ENCODE measurements at places on chromosomes 11 and 22.

DNA sequence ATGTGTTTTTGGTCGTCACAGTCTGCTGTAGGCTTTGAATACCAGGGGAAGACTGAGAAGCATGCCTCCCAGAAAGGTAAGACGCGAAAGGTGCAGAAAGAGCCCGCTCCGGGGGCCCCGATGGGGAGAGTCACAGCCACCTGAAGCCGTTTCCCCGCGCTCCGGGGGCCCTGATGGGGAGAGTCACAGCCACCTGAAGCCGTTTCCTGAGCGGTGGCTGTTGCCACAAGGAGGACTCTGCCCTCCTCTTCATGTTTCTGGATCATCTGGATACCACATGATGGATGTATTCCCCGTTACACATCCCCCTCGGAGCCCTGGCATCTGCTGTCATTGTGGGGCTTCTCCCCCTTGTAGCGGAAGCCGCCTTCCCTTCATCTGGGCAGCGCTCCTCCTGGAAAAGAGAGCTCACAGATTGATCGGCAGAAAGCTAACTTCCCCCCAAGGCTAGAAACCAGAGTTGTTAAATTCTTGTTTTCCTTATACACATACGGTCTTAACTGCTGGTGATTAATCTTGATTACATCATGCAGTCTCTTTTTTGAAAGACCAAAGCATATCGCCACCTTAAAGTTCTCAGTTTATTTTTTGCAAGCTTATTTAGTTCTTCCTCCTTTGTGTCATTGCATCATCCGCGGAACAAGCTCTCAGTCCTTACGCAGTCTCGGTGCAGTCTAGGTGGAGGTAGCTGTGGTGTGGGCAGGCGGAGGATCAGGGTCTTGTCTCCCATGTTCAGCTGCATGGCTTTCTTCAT, 17.5 kb downstream of the CTTN start:
- no peak for DNase-seq

DNA sequence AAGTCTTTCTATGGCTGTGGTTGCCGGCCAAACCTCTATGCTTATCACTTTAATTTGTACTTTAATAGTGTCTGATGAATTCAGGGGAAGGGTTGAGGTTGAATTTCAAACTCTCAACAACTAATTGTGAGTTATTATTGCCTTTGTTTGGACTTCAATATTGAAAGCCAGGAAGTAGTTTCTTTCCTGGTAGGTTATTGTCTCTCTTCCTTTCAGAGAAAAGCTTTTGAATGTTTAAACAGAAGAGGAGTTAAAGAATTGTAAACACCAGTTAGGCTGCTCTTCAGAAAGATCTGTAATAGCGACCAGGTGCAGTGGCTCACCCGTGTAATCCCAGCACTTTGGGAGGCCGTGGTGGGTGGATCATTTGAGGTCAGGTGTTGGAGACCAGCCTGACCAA, 22.2 kb downstream of the NNMT start:
- no peak for DNase-seq

DNA sequence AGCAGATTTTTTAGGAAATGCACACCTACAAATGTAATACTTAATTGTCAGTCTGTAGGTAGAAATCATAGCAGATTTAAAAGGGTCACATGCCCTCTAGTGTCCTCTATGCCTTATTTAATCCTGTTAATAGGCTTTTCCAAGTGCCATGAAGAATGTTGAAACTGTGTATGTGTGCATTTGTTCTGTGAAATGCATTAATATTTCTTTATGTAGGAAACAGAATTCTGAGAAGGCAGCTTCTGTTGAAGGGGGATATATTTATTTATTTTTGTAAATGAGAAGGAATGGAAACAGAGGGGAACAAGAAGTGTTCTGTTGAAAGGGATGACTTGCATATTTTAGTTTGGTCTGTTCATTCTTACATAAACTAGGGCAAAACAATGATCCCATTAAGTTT, 51.0 kb downstream of the SVIP start:
- DNase-seq = peak; percentile 6

- DNase-seq = no peak
Measured at GRCh38 chr22:41847300-41847699, 14.4 kb downstream of the SREBF2 start.
